ENCODE measurements at places on chromosomes 12 and 14. TPM values are rescaled to one million over a fixed set of nuclear protein-coding genes. Genes with fewer than 3 reads are reported as not detected.

DNA sequence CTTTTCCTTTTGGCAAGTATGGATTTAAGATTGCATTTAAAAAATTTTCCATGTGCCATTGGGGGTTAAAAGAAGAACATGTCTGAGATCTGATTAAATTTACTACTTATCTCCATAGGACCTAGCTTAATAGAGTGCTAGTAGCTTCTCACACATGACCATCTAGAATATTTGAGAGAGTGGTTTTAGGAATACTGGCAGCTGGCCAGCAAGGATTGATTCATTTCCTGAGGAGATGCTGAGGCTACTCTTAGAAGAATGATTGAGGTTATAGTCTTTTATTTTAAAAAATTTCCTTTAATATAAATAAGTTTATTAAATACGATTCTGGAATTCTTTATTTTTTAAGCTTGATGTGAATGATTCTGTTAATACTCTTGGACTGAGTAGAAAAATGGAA, 56.2 kb downstream of the MIPOL1 start:
- DNase-seq: peak; percentile 16

- no peak for DNase-seq
Measured at GRCh38 chr14:95140060-95140858, 17.1 kb downstream of the DICER1 start.

DNA sequence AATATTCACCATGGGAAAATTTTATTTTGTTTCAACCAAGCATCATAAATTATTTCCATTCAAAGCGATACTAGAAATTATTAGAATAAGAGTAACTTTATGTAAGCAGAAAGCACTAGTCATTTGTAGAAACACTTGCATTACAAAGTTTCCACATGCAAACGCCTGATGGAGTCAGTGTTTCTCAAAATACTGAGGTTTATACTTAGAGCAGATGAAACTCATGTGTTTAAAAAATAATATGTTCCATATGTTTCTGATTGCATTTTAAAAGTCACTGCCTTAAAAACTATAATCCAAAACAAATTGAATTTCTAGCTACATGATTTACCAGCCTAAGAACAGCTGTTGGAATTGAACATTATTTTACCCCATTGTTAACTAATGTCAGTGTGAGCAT, 1246.4 kb downstream of the SLC16A7 start:
- no peak for DNase-seq

GRCh38 chr12:4379405-4379804, at the start of gene FGF23:
Gene FGF23, minus strand, starts transcription at chr12:4379712. Its CDS starts 130 bp downstream, at chr12:4379582.
- DNase-seq: no peak

DNA sequence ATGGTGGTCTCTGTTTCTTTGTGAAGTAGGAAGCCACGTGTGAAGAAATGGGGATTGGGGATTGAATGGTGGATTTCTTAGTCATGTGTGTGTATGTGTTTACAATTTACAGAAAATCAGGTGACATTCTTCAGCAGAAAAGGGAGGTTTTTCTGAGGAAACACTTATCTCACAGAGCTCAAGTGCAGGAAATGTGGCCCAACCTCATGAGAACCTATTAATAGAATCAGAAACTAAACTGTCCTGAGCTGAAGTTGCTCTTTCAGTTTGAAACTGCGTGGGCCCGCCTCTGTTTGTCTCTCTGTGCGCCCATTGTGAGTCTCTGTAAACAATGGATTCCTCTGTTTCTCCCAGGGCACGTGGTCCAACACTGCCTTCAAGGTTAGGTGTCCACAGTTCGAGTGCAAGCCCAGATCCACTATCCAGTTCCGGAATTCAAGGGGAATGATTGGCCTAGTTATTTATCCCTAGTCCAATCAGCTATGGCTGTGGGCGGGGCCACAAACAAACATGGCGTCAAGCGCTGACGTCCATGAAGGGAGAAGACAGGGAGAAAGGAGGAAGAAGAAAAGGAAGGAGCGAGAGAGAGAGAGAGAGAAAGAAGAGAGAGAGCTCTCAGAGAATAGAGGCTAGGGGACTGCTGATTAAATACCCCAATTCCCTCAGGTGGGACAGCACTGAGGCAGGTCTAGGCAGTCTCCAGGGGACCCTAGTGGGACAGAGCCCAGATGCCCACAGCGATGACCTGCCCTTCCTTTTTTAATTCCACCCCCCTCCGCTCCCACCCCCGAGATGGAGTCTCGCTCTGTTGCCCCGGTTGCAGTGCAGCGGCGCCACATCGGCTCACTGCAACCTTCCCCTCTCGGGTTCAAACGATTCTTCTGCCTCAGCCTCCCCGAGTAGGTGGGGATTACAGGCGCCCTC, 31.4 kb upstream of the C12orf76 start:
- no peak for DNase-seq

DNA sequence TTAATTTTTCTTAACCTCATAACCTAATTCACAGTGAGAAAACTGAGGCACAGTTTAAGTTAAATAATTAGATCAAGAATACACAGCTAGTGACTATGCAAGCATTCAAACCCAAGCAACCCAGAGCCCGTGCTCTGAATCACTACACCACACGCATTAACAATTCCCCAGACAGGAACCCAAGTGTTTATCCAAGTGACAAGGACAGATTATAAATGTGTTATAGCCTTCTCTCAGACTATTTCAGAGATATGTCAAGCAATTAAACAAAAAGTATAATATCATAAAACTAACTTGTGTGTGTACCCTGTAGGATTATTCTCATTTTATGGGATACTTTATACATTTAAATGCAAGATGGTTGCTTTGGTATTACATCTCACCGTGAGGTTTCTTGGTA, 43.8 kb downstream of the MED13L start:
- no peak for DNase-seq

DNA sequence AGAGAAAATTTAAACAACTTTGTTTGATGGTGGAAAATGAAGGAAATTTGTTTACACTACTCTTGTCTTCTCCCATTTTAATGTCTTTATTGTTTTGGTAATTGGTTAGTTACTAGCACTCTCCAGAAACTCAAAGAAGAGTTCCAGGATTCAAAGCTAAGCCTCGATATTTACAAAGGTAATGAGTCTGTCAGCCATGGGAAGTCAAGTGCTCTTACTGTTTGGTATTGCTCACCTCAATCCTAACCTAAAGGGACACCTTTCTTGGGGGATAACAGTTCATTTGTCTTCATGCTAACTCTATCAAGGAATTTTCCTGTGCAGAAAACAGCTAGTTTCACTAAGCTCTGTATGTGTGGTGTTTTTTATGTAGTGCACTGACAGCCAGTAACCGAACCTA, 222.9 kb upstream of the LMO3 start:
- DNase-seq: no peak

GRCh38 chr12:58703866-58704265, 216.4 kb downstream of the LRIG3 start:
- no peak for DNase-seq

GRCh38 chr12:91179315-91179714, 3.3 kb downstream of the DCN start:
- DNase-seq: no peak

DNA sequence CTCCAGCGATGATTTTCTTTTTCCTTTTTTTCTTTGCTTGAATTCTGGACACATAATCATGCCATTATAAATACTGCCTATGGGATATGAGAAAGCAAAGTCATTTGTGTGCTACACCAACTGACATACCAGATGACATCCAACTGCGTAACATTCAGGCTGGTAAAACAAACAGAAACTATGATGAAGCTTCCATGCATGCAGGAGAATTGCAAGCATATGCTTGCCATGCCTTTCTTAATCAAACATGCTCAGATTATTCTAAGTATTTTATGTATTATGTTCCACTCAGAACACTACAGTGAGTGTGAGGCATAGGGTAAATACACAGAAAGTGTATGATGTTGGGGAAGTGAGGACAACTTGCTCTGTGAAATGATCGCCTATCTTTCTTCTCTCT, 97.4 kb downstream of the C12orf50 start:
- DNase-seq: peak; percentile 84

GRCh38 chr12:56761812-56762211, 1.3 kb upstream of the HSD17B6 start:
- no peak for DNase-seq

DNA sequence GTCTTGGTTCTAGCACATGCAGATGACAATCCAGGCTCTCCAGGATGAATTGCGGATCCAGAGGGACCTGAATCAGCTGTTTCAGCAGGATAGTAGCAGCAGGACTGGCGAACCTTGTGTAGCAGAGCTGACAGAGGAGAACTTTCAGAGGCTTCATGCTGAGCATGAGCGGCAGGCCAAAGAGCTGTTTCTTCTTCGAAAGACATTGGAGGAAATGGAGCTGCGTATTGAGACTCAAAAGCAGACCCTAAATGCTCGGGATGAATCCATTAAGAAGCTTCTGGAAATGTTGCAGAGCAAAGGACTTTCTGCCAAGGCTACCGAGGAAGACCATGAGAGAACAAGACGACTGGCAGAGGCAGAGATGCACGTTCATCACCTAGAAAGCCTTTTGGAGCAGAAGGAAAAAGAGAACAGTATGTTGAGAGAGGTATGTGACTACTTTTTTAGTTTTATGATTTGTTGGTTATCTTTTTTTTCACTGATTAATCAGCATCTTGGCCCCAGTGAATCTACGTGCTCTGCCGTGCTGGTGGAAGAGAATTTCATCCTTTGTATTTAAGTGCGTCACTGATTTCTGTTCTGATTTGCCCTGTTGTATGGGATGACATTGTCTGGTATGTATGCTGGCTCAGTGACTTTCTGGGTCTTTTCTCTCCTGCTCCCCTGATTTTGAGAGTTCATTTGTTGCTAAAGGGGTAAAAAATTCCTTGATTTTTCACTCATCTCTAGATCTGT, 92.3 kb downstream of the ERC1 start:
- DNase-seq: no peak

DNA sequence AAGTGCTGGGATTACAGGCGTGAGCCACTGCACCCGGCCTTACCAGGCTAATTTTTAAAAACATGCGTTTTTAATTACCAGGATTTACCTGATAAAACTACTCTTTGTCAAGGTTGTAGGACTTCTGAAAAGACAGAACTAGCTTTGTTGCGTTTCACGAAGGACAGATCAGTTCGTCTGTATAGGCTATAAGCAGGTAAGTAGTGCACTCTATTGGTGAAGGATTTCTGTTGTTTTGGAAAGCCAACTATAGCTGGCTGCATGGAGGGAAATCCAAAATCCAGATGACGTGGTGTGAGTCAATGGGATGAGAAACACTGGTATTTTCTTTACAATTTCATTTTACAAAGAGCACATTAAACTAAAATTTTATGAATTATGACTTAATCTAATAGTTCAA, 14.6 kb downstream of the GNPNAT1 start:
- DNase-seq: no peak

GRCh38 chr12:2801044-2801783, 6.4 kb downstream of the FKBP4 start:
- DNase-seq: no peak

DNA sequence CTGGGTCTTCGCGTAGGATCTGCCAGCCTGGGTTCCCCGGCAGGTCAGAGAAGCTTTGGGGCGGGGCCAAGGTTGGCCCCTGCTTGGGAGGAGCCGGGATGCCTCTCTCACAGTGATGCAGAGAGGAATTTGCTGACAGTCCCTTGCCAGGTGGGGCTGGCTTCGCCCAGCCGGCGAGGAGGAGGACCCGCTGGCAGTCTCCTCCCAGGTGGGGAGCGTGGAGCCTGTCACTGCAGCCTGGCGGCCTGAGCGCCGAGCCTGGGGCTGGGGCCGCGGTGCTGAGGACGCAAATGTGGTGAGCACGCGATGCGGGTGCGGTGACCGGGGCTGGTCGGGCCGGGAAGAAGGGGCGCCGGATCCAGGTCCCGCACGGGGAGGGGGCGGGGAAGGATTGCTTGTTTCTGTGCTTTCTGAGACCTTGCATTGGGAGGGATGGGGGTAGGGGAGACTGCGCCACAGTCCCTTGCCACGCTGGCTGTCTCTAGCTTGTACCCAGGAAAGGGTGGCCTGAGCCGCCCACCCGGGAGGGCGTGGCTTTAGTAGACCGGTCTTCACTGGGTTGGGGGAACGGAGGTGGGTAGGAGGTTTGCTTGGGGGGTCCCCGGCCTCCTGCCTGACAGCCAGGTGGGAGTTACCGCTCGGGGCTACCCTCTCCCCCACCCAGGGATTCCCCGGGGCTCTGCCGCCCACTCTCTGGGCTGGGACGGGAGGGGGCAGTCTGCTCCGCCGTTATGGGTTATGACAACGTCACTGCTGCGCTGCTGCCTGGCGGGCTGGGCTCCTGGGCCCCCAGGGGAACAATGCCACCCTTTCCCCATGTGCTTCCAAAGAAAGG, at the start of gene TMEM63C:
TSS of gene TMEM63C (plus strand) at position 196 of the 835 bp plus-strand sequence. CDS start 37,016 bp downstream, outside the sequence.
- DNase-seq: no peak

DNA sequence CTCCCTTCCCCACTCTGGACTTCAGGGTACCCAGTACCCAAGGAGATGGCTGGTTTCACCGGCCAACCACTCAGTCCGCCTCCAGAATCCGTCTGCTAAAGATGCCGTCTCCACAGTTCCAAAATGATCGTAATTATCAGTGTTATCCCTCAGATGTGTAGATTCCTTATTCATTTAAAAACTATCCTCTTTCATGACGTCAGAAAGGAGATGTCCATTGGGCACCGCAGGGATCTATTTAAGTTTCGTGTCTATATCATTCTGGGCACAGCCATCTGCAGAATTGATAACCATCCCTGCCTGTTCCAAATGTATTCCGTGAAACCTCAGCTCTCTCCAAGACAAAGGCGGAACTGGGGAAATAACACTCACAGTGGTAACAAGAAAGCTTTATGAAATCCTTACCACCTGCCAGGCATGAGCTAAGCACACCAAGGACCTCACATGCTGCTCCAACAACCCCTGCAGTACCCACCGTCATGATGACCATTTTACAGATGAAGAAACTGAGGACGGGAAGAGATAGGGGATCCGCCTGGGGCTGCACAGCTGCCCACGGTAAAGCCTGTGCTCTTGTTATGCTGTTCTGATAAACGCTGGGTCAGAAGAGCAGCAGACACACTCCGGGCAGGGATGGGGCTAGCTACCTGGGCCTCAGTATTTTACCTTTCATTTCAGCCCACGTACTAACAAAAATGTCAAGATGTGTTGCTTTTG, 90.0 kb downstream of the BCL11B start:
- DNase-seq: no peak

GRCh38 chr12:130334937-130335336, 2.8 kb upstream of the PIWIL1 start:
- DNase-seq: no peak

DNA sequence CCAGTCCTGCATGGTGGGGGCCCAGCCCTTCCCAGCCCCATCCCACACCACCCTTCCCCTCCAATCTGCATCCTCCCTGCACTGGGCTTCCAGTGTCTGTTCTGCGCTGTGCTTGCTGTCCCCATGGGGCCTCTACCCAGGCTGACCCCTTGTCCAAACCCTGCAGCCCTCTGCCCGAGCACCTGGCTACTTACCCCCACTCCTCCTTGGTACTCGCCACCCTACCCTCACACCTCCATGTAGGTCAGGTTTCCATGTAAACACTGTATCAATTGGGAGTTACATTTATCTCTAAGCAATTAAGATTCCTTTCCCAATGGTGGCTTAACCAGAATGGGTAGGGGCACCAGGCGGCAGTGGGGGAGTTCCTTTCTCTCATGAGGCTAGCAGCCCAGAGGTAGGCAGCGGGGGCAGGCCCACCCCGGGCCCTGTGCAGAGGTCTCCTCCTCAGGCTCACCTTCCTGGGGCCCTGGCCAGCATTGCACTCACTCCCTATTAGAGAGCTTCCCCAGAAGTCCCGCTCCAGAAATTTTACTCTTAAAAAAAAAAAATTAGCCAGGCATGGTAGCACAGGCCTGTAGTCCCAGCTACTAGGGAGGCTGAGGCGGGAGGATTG, 76.6 kb upstream of the CCND2 start:
- DNase-seq: no peak

Gene PLEKHH1
- polyA plus RNA-seq: 0.15 TPM

Gene ZFHX2
- polyA plus RNA-seq: 0.14 TPM

Gene RTL1
- polyA plus RNA-seq: not detected

Gene TMEM179
- polyA plus RNA-seq: 0.10 TPM

Gene CBLN3
- polyA plus RNA-seq: 2.3 TPM

All from AG04450 (cell line).